ENCODE measurements at places on chromosomes 7 and 10.

GRCh38 chr7:81206667-81207360 lies 288.0 kb upstream of the SEMA3C start:
- DNase-seq, result no peak

DNA sequence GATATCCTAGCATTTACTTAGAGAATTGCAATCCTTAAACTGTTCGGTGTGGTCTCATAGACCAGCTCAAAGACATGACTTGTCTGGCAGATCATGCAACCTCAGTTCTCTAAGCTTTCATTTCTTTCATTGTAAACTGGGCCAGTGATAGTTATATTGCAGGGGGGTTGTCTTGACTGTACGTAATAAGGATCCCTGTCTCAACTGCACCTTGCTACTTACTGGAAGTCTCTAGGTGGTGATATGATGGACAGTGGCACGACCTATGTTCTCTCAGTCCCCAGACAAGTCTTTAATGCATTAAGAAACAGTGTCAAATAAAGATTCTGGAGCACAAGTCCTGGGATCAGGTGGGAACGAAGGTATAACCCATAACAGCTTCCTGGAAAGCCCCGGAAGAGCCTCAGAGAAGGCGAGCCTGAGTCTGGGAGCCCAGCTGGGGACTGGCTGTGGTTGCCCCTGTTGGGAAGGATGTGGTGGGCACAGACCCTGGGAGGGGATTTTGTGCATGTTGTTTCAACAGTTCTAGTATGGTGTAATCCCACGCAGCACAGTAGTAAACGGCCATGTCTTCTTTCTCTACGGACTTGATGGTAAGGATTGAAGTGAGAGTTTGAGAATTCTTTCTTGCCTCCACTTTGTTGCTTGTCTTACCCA lies 26.0 kb upstream of the TARP start:
- DNase-seq, result no peak

DNA sequence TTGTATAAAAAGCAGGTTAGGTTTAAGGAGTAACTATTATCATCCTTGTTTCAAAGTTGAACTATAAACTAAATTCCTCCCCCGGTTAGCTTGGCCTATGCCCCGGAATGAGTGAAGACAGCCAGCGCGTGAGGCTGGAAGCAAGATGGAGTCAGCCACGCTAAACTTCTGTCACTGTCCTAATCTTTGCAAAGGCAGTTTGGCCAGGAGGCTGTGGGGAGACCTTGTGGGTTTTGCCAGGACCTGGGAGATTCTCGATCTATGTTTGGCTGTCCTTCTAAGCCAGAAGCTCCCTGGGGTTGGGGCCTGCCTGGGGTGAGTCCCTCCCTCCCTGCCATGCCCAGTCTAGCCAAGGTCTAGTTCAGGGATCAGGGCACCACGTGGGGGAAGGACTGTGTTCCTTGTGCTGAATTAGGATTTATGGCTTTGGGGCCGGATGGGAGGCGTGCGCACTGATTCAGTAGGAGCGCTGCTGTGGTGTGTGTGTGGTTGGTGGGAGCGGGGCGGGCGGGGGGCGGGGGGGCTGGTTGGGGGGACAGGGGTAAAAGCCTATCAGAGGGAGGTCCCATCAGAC lies 871 bp upstream of the GTF2IRD1 start:
- no peak for DNase-seq

GRCh38 chr10:24849051-24849450 lies 103.4 kb downstream of the PRTFDC1 start:
- no peak for DNase-seq

GRCh38 chr7:136874393-136875032 lies 6.1 kb downstream of the CHRM2 start:
- no peak for DNase-seq

GRCh38 chr7:74290553-74290950 lies 1.3 kb downstream of the CLIP2 start:
- DNase-seq, result no peak

DNA sequence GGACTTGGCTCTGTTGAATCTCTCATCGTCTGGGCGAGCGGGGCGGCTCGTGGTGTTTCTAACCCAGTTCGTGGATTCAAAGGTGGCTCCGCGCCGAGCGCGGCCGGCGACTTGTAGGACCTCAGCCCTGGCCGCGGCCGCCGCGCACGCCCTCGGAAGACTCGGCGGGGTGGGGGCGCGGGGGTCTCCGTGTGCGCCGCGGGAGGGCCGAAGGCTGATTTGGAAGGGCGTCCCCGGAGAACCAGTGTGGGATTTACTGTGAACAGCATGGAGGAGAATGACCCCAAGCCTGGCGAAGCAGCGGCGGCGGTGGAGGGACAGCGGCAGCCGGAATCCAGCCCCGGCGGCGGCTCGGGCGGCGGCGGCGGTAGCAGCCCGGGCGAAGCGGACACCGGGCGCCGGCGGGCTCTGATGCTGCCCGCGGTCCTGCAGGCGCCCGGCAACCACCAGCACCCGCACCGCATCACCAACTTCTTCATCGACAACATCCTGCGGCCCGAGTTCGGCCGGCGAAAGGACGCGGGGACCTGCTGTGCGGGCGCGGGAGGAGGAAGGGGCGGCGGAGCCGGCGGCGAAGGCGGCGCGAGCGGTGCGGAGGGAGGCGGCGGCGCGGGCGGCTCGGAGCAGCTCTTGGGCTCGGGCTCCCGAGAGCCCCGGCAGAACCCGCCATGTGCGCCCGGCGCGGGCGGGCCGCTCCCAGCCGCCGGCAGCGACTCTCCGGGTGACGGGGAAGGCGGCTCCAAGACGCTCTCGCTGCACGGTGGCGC lies at the start of gene EN2:
Gene EN2, plus strand, starts transcription at position 19 of the 767 bp plus-strand sequence. Its CDS starts 249 bp downstream, at position 268.
- no peak for DNase-seq

DNA sequence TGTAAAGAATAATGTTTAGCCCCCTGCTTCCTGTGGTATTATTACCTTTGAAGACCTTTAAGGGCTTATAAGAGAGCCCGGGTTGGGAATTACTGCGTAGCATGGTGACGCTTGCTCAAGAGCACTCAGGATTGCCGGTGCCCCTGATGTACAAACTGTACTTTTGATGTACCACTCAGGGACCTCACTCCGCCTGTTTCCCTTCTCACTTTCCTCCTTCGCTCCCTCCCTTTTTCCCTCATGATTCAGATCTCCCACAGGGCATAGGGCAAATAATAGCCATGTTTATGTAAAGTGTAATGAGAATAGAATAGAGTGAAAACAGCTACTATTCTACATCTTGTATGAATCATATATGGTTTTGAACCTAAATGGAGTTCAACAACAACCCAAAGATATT lies 77.8 kb upstream of the PDCD4 start:
- DNase-seq, result no peak

DNA sequence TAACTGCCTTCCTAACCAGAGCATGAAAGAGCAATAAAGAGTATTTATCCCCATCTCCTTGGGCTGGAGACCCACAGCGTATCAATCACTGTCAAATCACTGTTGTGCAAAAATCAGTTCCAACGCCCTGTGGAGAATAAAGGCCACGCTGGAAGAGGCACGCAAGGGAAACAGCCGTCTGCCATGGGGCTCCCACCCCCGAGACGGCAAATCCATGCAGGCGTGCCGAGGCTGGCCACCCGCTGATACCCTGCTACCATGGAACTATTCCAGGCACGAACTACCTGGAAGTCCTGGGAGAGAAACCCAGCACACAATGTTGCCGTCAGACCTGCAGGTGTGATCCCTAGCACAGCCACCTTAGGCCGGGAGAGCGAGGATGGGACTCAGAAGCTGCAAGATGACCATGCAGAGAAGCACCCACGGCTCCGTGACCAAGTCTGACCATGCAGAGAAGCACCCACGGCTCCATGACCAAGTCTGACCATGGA lies 185.3 kb downstream of the DIP2C start:
- no peak for DNase-seq

GRCh38 chr7:110944966-110945644 lies 145.8 kb upstream of the LRRN3 start:
- no peak for DNase-seq

GRCh38 chr10:75770626-75771081 lies 339.2 kb downstream of the LRMDA start:
- no peak for DNase-seq

DNA sequence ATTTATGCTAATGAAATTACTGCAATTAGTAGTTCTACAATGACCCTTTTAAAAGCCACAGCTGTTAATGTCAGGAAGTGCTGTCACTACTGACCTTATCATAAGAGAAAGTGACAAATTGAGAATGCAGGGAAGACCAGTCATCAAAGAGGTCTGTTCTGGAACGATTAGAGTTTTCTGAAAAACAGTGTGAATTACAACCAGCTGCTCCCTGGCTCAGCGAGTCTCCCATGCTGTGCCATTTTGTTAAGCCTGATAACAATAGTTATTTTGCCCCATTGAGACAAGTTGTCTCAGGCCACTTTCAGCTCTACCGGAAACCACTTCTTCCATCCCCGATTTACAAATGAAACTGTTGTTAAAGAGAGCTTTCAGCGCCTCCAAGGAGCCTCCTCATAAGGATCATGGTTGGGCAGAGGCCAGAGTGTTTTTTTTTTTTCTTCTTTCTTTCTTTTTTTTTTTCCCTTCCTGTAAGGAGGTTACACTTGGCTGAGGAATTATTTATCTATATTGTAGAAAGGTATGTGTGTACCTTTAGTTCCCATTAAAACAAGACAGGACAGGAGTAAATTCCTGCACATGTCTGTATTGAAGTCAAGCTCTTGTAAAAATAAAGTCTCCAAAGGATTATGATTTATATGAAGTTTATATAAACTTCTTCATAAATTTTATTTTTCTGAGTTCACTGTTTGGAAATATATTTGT lies 173.6 kb downstream of the CDCA7L start:
- DNase-seq, result no peak

- DNase-seq, result no peak
Measured at GRCh38 chr10:51599647-51600046, 99.7 kb downstream of the CSTF2T start.

DNA sequence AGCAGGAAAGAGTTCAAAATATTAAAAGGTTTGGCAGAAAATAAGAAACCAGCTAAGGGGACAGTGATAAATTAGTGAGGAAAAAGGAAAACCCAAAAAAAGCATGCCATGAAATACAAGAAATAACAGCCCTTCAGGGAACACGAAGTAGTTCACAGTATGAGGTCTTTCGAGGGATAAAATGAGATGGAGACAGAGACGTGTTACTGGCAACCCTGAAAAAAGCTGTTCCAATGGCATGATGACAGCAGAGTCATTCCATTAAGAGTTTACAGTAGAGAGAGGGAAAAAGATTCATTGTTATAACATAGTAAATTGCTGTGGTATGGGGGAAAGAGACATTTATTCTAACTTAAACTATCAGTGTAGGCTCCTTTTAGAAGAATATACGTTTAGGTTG lies 391.2 kb downstream of the ANKRD7 start:
- no peak for DNase-seq

DNA sequence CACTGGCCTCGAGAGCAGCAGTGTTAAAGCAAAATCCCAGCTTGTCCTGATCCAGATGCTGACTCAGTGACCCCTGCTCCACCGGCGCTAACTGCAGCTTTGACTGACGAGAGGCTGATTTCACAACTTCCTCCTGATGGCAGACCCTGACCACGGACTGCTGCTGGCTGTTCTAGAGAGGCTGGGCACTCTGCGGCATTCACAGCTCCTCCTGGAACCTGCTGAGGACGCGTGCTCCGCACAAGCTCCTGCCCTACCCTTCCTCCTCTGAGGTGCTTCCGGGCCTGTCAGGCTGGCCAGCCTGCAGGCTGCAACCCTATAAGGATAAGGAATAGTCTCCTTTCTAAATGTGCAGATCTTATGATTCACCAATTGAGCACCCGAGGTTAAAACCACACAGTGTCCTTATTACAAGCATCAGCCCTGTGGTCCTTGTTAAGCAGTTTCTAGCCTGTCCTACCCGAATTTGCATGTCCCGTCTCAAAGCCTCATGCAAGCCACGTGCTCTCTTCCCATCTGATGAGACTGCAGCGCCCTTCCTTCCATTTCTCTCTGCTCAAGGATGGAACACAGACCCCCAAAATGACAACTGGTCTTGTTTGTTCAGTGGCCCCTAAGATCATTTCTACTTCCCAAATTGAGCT lies 35.5 kb upstream of the NCAPG2 start:
- DNase-seq, result no peak

DNA sequence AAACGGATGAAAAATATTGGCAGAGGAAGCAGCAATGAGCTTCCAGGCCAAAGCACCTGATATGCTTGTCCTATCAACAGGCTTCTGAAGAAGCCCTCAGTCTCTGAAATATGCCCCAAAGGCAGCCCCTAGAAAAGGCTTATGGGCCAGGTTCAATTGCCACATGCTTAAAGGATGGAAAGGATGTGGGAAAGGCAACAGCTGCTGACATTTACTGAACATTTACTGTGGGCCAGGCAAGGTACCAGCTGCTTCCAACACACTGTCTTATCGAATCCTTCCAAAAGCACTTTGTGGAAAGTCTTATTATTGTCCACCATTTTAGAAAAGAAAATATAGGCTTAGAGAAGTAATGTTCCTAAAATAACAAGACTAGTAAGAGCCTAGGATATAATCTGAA lies 56.5 kb downstream of the DOCK4 start:
- no peak for DNase-seq

DNA sequence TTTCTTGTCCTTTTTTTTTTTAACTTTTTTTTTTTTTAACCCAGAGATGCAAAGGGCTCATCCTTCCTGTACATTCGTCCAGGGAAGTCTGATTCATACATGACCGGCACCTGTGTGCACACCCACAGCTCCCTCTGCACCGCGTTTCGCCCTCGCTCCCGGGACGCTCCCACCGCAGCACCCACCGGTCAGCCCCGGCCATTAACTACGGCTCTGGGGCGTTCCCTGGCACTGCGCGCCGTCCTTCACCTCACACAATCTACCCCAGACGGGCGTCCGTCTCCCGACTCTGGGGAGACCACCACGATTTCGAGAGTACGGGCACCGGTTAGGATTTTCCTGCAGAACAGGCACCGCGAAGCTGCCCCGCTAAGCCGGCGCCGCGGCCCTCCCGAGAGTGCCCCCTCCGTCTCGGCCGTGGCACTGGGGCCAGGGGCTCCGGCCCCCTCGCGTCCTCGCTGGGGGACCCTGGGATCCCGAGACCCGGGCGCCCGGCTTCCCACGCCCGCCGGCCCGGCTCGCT lies 452 bp downstream of the ATE1 start:
- peak; percentile 30 for DNase-seq

GRCh38 chr7:50037086-50037485 lies 56.0 kb downstream of the ZPBP start:
- no peak for DNase-seq

DNA sequence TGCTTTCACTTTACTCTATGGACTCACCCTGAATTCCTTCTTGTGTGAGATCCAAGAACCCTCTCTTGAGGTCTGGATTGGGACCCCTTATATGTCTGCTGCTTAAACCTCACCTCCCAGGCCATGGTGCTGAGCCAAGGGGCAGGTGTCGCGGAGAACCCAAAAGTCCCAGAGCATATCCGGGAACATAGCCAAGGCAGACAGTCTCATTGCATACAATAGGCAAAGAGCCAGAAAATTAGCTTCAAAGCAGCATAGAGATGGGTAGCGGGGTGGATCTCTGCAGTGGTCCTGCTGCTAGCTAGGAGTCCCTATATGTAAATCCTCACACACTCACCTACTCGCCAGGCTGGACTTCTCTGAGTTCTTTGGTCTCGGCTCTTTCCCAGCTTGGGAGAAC lies 5.5 kb downstream of the CCL24 start:
- no peak for DNase-seq

DNA sequence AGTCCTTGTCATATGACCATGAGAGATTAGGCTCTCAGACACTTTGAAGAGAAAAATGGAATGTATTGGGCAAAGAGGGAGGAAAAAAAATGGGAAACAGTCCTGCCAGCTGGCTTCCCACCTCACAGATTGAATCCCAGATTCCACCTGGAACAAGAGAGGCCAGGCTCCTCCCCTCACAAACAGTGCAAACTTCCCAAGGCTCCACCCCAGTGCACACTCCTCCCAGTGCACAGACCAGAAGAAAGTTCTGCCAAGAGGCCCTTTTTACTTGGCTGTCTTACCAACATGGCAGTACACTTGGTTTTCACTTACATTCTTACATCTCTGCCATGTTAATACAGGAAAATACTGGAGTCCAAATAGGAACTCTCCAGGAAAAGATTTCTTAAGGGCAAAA lies 202.3 kb downstream of the AHR start:
- no peak for DNase-seq
